Omental fat pad (tissue), 4 donors: ENCODE measurements at places on chromosomes 5 and 9.

- DNase-seq = no peak
Observed at GRCh38 chr9:114958021-114958843, 27.8 kb upstream of the TNFSF8 start.

- DNase-seq = no peak
Observed at GRCh38 chr9:120482424-120483186, 97.4 kb downstream of the CDK5RAP2 start.

- no peak for DNase-seq
Observed at GRCh38 chr9:21580636-21581378, 98.7 kb upstream of the IFNE start.

- DNase-seq = no peak
Observed at GRCh38 chr5:133527311-133527710, 85.0 kb downstream of the FSTL4 start.

GRCh38 chr5:20470997-20471396, 483.0 kb upstream of the CDH18 start:
- DNase-seq = no peak

DNA sequence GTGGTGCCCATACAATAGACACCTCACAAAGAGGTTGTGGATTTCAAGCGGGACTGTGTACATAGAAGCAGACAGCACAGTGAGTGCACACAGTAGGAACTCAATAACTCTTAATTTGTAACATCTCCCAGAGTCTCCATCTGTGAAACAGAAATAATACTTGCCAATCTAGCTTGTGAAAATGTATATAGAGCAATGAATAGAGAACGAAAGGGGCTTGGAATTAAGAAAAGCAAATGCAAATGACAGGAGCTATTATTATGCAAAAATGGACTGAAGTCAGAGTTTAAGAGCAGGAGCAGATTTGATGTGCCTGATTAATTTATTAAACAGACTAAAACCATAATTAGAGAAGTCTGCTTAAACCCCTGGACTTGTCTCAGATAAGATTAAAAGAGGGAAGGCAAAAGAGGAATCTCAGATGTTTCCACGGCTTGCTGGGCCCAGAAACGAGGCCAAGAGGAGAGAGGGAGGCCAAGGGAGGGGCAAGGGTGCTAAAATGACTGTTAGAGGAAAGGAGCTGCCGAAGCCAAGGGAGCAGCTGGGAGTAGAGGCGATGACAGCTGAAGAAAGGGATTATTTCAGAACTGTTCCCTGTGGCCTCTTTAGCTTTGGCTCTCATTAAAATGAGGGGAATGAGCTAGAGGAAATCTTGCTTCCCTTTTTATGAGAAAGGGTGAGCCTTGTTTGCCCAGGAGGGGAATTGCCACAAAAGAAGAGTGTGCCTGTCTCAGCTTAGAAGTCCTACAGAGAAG, 72.1 kb downstream of the FEM1C start:
- DNase-seq = no peak

DNA sequence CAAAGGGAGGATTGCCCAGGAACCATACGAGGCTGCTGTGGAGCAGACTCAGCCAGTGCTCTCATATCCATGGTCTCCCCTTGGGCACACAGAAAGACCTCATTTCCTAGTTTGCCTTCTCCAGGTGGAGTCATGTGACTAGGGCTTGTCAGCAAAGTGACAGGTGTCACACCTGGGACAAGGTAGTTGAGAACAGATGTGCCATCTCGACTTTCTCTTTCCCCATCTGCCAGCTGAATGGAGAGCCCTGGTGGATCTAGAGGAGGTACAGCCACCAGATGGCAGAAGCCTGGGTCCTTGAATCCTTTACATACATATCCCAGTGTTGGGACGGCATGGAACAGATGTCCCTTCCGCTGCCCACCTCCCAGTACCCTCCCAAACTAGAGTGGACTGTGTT, 42.9 kb upstream of the ALDOB start:
- DNase-seq = no peak

DNA sequence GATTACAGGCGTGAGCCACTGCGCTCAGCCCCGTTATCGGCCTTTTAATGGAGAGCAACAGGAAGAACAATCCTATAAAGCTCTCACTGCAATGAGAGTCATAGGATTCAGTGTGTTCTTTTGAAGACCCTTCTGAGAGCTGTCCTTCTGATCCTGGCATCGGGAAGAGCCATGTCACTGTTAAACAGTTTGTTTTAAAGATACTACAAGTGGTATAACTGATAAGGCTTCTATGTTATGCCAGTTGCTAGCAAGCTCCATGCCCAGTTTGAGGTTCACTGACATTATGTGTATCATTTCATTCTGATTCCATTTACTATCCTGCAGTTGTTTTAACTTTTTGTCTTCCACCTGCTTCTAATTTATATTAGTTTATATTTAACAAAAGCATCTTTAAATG, 55.8 kb downstream of the GNAQ start:
- DNase-seq = no peak

GRCh38 chr9:109977521-109977920, 197.5 kb downstream of the PALM2AKAP2 start:
- DNase-seq = no peak

DNA sequence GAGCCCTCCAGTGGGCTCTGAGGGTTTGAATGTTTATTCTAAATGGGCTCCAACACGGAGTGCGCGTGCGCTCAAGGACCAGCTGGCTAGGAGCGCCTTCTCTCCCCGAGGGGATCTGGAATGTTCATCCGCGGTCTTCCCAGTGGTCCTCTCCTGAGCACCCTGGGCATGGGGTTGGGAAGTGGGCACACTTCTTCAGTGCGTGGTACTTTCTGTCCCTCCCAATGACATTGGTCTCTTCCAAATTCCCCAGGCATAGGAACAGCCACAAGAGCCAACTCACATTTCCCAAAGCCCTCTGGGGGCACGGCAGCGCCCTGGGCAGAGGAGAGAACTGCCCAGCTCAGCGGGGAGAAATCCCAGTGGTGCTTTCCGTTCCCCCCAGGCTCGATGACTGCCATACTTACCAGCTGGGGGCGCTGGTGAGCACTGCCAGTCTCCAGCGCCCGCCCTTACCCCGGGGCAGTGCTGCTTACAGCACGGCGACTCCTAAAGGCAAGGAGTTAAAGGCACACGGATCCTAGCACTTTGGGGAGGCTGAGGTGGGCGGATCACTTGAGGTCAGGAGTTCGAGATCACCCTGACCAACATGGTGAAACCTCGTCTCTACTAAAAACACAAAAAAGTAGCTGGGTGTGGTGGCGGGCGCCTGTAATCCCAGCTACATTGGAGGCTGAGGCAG, 29.9 kb upstream of the OBP2B start:
- DNase-seq = peak; percentile 53

DNA sequence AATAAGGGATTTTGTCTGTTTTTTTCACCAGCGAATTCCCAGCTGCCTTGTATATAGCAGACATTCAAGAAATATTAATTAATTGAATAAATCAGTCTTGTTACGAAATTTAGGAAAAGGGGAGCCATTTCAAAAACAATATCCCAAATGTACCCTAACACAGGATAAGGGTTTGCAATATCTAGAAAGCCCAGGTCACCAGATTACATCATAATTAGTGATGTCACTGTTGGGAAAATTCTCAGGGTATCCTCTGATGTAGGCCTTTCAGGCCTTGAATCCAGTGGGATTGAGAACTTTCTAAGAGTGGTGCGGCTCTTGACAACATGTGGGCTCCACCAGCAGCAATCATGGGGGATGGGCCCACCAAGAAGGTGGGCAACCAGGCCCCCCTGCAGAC, at the start of gene ACTL7A:
Gene ACTL7A (plus strand): TSS at position 270 of the 400 bp plus-strand sequence. CDS start 57 bp downstream, at position 327.
- no peak for DNase-seq

GRCh38 chr9:21381448-21382339, 3.5 kb downstream of the IFNA2 start:
- no peak for DNase-seq

- DNase-seq = no peak
Observed at GRCh38 chr9:128114326-128115186, 13.0 kb downstream of the PTGES2 start.

GRCh38 chr5:71503536-71503935, 48.1 kb downstream of the BDP1 start:
- DNase-seq = no peak

DNA sequence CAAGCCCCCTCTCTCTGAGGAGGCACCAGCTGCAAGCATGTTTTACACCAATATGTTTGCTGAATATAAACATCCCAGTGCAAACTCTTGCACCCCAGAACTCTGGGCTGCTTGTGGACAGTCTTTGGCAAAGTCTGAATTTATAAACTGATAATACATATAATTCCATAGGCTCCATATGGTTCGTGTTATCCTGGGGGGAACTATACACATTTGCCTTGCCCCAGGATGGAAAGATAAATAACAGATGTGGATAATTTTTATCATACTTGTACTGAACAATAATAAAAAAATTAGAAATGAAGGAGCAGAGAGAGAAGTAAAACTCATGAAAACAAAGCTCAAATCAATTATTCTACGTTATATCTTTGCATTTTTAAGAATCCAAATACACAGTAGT, 50.6 kb upstream of the GAS1 start:
- no peak for DNase-seq

DNA sequence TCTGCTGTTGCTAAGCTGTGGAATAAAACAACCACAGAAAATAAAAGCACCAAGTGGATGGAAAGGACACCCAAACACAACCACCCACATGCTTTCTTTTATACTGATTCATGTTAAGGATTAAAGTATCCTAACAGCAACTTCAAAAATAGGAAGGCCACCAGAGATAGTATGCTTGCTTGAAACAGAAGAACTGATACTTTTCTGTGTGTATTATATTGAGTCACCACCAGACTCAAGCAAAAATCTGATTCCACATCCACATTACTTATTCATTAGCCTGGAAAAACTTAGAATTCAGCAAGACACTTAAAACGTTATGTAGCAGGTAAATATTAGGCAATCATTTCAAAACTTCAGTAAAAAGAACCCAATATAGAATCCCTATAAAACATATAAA, 52.3 kb downstream of the ZDHHC21 start:
- no peak for DNase-seq

- DNase-seq = no peak
Observed at GRCh38 chr5:135386886-135387628, 12.0 kb downstream of the MACROH2A1 start.

- no peak for DNase-seq
Observed at GRCh38 chr5:157214415-157214814, 33.8 kb downstream of the ITK start.

GRCh38 chr5:151740336-151740942, 18.0 kb downstream of the ATOX1 start:
- DNase-seq = no peak

GRCh38 chr9:107982745-107983144, 493.2 kb upstream of the KLF4 start:
- DNase-seq = no peak

- DNase-seq = no peak
Observed at GRCh38 chr5:80206282-80206681, 49.6 kb downstream of the SERINC5 start.

DNA sequence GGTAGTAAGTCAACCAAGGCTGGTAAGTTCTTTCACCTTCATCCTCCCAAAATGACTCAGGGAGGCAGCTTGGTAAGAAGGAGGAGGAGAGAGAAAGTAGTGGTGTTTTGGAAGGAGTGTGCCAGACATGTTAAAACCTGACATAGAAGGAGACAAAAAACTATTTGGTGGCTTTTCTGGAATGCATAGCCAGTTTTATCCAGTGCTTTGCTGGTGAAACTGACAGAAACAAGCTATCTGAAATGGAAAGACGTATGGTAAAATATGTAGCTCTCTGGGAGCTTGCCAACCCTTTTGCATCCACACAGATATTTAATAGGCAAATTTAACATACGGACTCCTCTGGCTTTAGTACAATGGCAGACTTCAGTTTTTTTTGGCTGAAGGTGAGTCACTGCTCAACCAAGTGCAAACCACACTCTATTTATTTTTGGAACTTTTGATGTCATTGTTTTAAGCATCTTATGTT, 45.4 kb downstream of the RAB14 start:
- no peak for DNase-seq

- DNase-seq = no peak
Observed at GRCh38 chr5:165263536-165263935, 1758.1 kb downstream of the MAT2B start.

GRCh38 chr5:154447089-154447725, 1.4 kb downstream of the SAP30L start:
- DNase-seq = no peak

DNA sequence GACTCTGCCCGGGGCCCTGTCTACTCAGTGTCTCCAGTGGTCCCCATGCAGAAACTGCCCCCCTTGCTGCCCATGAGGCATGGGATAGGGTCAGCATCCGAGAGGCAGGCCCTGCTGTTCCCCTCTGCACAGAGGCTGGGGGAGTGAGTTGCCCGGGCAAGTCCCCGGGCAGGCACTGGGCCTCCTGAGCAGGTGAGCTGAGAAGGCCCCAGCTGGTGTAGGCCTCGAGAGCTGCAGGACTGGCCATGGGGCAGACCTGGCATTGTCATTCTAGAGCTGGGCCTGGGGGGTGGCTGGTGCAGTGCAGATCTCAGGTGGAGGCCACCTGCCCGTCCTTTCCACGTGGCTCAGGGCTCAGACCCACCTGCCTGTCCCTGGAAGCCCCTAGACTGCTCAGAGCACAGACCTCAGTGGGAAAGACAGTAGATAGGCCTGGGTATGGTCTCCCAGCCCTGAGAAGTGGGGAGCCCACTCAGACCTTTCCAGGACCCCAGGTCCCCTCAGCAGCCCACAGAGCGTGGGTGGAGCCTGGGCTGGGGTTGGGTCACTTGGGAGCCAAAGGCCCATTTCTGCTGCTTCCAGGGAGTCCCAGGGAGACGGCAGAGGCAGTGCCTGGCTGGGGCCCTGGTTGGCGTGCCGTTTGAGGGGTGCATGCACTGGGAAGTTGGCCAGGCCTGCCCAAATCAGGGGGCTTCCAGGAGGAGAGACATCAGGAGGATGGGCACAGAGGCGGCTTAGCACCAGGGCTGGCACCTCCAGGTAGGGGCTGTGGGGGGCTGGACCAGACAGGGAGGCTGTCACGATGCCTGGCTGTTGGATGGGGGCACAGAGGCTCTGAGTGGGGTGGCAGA, 4.8 kb upstream of the NOTCH1 start:
- DNase-seq = no peak

DNA sequence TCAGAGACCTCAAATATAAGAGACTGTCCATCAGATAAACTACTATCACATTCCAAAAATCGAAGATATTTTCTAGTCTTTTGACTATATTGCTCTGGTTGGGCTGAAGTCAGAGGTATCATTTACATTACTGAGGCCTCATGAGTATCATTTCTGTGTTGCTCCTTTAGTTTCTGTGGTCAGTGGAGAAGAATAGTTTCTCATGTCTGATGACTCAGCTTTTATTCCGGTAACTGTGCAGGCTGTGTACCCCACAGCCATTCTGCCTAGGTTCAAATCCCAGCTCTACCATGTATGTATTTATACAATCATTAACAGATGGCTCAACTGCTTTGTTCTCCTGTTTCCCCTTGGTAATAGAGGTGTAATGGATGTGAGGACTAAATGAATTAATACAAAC, 179.3 kb downstream of the ALDH1A1 start:
- DNase-seq = no peak

DNA sequence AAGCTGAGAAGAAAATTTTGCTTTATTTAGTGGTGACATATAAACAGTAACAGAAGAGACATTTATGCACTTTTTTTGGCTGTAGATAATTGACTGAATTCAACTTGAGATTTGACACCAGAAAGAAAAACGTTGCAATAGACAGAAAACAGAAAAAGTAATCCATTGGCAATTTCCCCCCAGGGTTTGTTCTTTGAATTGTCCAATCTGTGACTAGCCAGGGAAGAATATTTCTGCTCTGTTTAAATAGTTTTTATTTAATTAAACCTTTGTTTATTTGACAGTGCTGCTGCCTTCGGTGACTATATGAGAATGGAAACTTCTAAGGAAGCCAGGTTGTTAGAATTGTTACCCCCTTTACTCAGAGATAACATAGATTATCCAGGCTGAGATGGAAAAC, 210.6 kb downstream of the DEPDC1B start:
- no peak for DNase-seq
